ENCODE measurements at places on chromosomes 4 and X.

- peak; percentile 69 for DNase-seq
Measured at GRCh38 chrX:20067709-20068561, 48.8 kb downstream of the MAP7D2 start.

GRCh38 chr4:140705625-140706275 lies 50.4 kb downstream of the TBC1D9 start:
- DNase-seq = no peak

- DNase-seq = no peak
Measured at GRCh38 chrX:18701621-18702361, 5.7 kb upstream of the PPEF1 start.

DNA sequence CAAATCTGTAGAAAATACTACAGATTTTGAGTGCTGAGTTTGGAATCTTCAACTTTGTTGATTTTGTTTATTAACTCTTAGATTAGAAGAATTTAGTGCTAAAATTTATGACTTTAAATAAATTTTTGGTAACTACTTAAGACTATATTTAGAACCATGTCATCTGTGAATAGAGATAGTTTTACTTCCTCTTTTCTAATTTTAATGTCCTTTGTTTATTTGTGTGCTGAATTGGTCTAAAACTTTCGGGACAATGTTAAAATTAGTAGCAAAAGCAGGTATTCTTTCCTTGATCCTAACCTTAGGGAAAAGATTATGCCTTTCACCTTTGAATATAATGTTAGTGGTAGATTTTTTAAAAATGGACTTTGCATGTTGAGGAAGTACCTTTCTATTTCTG lies 119.7 kb upstream of the CXorf51A start:
- DNase-seq = no peak

- DNase-seq = peak; percentile 10
Measured at GRCh38 chrX:132532913-132533312, 44.1 kb upstream of the MBNL3 start.

GRCh38 chrX:49071877-49072711 lies 1.7 kb downstream of the PRAF2 start:
- no peak for DNase-seq
